ENCODE measurements at places on chromosomes 3 and 15.
A peak's percentile ranks its signal among the peaks of the same experiment; 100 is the strongest.

DNA sequence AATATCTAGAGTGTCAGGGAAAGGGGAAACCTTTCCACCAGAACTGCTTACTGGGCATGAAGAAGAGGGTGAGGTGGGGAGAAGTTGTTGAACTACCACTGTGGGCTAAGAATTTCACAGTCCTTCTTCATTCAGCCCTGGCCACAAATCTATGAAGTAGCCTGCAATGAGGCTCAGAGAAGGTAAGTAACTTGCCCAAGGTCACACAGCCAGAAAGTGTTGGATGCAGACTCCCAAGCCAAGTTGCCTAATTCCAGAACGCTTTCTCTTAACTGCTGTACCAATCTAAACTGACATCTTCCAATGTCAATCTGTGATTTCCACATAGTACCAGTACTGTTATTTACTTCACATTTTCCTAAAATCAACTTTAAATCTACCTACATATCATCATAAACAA is 2.1 kb downstream of the CYP1A1 start:
- no peak for DNase-seq

GRCh38 chr3:23071758-23072157 is 131.4 kb upstream of the UBE2E2 start:
- DNase-seq = no peak

GRCh38 chr3:69240651-69241568 is 118.5 kb upstream of the LMOD3 start:
- DNase-seq = no peak

- DNase-seq = no peak
Measured at GRCh38 chr3:149891621-149892020, 78.6 kb downstream of the RNF13 start.

DNA sequence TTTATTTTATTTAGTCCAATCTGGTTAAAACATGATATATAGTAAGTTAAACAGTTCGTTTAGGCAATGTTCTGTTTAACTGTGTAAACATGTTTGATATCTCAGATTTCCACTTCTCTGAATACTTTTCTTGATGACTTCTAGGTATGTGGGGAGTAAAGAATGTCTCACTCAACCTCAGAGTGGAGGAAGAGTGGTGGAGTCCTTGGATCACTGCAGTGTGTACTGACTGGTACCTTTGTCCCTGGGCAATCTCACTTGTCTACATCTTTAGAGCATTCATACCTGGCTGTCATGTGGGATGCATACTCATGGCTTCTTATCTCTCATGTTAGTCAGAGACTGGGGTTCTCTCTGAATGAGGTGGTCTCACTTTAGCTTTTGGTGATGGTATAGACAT is 15.6 kb downstream of the GADL1 start:
- no peak for DNase-seq

DNA sequence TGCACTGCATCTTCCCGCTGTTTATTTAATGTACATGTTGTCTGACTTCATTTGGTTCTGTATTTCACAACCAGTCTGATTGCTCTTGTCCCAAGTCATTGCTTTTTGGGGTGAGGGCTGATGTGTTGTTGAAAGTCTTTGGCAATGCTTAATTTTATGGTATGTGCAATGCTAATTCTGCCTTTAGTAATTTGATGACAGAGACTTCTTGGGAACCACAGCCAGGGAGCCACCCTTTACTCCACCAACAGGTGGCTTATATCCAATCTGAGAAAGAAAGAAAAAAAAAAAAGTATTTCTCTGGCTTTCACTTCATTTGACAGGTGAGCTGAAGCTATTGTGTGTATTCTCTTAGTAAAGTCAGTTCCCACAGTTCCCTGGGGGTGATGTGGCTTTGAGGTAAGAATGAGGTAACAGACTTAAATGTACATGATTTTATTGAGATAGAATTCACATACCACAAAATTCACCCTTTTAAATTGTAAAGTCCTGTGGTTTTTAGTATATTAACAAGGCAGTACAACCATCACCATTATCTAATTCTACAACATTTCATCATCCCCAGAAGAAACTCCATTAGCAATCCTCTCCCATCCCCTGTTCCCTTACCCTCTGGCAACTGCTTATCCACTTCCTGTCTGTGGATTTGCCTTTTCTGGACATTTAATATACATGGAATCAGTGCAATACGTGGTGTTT is 97.3 kb downstream of the SLCO3A1 start:
- DNase-seq = no peak

- DNase-seq = no peak
Measured at GRCh38 chr3:139265131-139266016, 78.4 kb upstream of the MRPS22 start.

DNA sequence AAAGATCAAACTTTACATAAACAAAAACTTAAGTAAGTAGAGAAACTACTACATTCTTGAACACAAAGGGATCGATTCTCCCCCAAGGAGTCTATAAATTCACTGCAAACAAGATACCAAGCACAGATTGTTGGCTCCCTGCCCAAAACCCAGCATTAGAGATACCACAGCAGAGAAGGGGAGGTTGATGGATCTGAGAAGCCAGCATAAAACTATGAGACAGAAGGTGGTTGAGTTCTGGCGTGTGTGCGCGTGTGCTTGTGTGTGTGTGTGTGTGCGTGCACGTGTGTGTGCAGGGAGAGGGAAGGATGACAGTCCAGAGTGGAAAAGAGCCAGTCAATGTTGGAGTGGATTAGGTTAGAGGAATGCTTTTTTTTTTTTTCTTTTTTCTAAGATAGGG is 143.2 kb upstream of the PRR20G start:
- no peak for DNase-seq

DNA sequence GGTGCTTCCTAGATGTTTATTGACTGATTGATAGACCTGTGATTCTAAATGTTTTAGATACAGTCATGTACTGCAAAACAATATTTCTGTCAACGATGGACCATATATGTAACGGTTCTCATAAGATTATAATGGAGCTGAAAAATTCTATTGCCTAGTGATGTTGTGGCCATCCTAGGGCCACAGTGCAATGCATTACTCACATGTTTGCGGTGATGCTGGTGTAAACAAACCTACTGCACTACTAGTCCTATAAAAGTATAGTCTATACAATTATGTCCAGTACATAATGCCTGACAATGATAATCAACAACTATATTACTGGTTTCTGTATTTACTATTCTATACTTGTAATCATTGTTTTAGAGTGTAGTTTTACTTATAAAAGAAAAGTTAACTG is 46.8 kb downstream of the CHST2 start:
- no peak for DNase-seq

- no peak for DNase-seq
Measured at GRCh38 chr3:25592510-25592968, 72.2 kb downstream of the TOP2B start.

DNA sequence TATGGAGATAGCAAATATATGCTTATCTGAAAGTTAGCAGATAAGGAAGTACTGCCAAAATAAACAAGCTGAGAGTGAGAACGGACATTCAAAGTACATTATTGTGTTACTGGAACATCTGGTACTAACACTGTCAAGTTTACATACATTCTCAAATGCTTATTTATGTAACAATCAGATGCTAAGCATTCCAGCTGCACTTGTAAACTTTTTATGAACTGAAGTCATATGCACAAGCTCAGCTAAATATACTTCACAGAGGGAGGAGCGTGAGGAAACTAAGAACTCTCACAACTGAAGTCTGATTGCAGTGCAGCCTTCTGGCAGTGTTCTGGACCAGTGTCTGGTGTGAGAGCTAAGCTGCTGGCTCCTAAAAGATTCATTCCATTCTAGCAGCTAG is 223.7 kb upstream of the NANOGP8 start:
- DNase-seq = no peak

GRCh38 chr3:38588995-38589937 is 60.2 kb downstream of the SCN5A start:
- no peak for DNase-seq

- DNase-seq = no peak
Measured at GRCh38 chr3:15998911-15999310, 175.6 kb upstream of the GALNT15 start.

DNA sequence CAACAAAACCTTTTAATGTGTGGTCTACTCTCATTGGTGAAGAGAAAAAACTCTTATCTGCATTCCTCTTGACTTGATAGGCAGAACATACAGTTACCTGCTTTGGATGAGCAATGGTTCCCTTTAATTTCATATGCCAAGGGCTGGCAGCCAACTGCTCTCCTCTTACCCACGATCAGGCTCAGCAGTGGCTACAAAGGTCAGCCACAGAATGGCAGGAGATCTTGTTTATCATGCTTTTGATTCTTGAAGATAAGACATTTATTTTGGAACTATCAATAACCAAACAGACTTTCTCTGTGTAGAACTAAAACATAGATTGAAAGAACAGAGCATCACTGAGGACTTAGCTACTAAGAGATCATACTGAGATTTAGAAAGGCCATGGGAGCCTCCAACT is 6.1 kb upstream of the IREB2 start:
- no peak for DNase-seq

DNA sequence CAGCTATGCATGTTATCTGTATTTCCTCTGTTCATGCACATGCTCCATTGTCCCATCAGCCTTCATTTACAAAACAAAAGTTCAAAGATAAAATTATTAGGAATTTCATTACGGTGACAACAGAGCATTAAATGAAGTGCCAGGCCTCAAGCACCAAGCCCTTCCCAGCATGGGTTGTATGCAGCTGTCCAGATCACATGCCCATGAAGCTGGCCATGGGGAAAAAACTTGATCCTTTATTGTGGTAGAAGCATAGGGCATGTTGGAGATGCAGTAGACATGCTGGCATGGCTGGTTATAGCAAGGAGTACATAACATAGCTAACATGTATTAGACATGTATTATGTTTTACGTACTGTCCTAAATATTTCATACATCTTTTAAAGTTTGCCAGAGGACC is 4.1 kb upstream of the THRB start:
- no peak for DNase-seq

GRCh38 chr15:77126529-77127326 is 55.8 kb upstream of the TSPAN3 start:
- no peak for DNase-seq

GRCh38 chr3:129015388-129016105 is 14.4 kb downstream of the EFCC1 start:
- peak; percentile 33 for DNase-seq

- DNase-seq = no peak
Measured at GRCh38 chr15:79073336-79073735, 17.2 kb downstream of the RASGRF1 start.

- no peak for DNase-seq
Measured at GRCh38 chr15:32844118-32844711, 126.4 kb downstream of the GREM1 start.

- no peak for DNase-seq
Measured at GRCh38 chr15:69086427-69087204, 72.1 kb downstream of the NOX5 start.

GRCh38 chr15:75531041-75531450 is 48.1 kb downstream of the PTPN9 start:
- no peak for DNase-seq

- DNase-seq = no peak
Measured at GRCh38 chr3:99506-99905, 97.1 kb upstream of the CHL1 start.

DNA sequence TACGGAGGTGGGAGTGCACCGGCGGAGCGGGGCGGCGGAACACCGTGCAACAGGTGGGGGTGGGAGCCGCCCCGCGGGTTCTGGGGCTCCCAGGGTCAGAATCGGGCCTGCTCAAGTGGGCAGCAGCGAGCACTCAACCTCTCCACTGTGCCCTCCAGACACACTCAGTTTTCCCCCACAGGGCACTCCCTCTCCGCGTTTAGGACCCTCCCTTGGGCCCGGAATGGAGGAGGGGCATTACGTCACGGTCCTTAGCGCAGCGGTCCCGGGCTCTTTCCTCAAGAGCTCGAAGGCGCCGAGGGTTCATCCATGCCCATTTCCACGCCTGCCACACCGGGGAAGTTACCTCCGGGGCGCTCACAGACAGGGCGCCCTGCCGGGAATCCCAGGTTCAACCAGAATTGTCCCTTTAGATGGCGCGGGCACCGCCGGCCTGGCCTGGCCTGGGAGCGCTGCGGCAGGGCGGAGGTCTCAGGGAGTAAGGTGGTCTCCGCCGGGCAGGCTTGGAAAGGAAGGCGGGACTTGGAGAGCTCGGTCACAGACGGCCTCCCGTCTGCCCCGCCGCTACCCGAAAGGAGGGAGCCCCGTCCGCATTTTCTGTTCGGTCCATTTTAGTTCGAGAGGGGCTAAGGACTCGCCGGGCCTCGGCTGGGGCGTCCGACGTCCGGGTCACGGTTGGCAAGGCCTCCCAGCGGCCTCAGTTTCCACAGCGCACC is 5.1 kb downstream of the RNU6-1 start:
- no peak for DNase-seq

- DNase-seq = no peak
Measured at GRCh38 chr3:123892195-123892594, 8.1 kb upstream of the MYLK start.

- no peak for DNase-seq
Measured at GRCh38 chr15:90349821-90350220, 2.3 kb upstream of the ZNF774 start.

DNA sequence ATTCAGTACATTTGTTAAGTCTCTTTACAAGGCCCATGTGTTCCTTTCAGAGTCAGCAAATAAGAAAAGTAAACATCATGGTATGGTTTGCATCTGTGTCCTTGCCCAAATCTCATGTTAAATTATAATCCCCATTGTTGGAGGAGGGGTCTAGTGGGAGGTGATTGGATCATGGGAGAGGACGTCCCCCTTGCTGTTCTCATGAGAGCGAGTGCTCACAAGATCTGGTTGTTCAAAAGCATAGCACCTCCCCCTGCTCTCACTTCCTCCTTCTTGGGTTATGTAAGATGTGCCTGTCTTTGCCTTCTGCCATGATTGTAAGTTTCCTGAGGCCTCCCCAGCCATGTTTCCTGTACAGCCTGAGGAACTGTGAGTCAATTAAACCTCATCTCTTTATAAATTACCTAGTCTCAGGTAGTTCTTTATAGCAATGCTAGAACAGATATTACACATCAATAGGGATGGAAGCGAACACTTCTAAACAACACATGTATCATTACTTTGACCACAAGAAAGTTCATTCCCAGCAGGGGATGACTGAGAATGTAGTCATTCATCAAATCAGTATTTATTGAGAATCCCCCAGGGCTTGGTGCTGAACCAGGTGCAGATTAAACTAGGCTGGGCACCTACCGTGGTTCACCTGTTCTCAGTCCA is 4.1 kb downstream of the EFCAB12 start:
- no peak for DNase-seq

DNA sequence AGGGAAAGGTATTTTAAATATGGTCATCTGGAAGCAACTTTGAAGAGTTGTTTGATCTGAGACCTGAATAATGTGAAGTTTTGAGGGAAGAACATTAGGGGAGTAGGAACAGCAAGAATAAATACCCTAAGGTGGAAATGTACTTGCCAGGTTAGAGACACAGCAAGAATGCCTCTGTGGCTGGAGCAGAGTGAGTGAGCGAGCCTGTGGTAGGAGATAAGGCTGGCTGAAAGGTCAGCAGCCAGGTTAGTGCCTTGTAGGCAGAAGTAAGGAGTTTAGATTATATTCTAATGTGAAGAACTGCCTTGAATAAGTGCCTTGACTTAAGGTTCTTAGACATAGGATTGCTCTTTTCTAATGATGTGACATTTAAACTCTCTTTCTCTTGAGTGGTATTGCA is 18.3 kb downstream of the LRRC49 start:
- no peak for DNase-seq

All from activated T-helper 2 cell treated with anti-CD3 and anti-CD28 coated beads, Interferon-gamma antibody, Interleukin-2, Interleukin-4, amounts not matched to agents 10 μg/mL and 5 μg/mL and 100 μg/mL, durations not matched to agents 14 hours and 24 hours and 36 hours (primary cell).